ENCODE measurements at places on chromosomes 2 and 18. TPM values are rescaled to one million over a fixed set of nuclear protein-coding genes. Genes with fewer than 3 reads are reported as not detected.

Gene IL1RL2
- not detected for total RNA-seq

Gene FRZB
- total RNA-seq, result 0.04 TPM

Gene PROKR1
- not detected for total RNA-seq

- no peak for DNase-seq
Measured at GRCh38 chr18:56021136-56021808, 433.3 kb upstream of the TCF4 start.

GRCh38 chr2:84238907-84239306 lies 220.2 kb downstream of the SUCLG1 start:
- DNase-seq, result no peak

DNA sequence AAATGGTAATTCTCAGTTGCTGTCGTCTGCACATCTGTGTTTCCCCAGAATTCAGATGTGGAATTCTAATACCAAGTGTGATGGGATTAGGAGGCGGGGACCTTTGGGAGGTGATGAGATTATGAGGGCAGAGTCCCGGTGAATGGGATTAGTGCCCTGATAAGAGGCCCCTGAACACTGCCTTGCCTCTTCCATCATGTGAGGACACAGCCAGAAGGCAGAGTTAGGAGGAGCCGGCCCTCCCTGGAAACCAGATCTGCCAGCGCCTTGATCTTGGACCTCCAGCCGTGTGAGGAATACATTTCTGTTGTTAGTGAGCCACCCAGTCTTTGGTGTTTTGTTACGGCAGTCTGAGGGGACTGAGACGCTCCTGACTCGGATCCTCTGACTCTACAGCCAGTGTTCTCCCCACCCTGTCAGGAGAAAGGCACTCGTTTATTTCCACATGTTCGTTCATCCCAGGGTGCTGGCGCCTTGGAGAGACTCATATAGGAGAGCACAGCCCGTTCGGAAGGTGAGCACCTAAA lies 395.0 kb downstream of the ZNF516 start:
- no peak for DNase-seq

All from HepG2 (cell line).